Ureter (tissue), 1 donor: ENCODE measurements at places on chromosomes 6 and 20. TPM values are rescaled to one million over a fixed set of nuclear protein-coding genes. Genes with fewer than 3 reads are reported as not detected.

PRRT1 gene
- total RNA-seq, result 2.8 TPM

RAET1L gene
- total RNA-seq, result not detected

SLA2 gene
- total RNA-seq, result 1.5 TPM

SLC2A10 gene
- 25.9 TPM for total RNA-seq

MMP24 gene
- 0.55 TPM for total RNA-seq

THBS2 gene
- 65.8 TPM for total RNA-seq

MOCS1 gene
- 34.8 TPM for total RNA-seq

PGC gene
- total RNA-seq, result not detected

NFATC2 gene
- 10.6 TPM for total RNA-seq

SAMD5 gene
- 4.8 TPM for total RNA-seq

GTSF1L gene
- total RNA-seq, result not detected

AGPAT4 gene
- 20.2 TPM for total RNA-seq

BPIFA3 gene
- total RNA-seq, result not detected

KCNK15 gene
- 3.4 TPM for total RNA-seq

CLPSL2 gene
- total RNA-seq, result not detected
